ENCODE measurements at places on chromosomes 1 and 21.

- no peak for DNase-seq
Observed at GRCh38 chr1:110627764-110628163, 21.6 kb upstream of the KCNA2 start.

DNA sequence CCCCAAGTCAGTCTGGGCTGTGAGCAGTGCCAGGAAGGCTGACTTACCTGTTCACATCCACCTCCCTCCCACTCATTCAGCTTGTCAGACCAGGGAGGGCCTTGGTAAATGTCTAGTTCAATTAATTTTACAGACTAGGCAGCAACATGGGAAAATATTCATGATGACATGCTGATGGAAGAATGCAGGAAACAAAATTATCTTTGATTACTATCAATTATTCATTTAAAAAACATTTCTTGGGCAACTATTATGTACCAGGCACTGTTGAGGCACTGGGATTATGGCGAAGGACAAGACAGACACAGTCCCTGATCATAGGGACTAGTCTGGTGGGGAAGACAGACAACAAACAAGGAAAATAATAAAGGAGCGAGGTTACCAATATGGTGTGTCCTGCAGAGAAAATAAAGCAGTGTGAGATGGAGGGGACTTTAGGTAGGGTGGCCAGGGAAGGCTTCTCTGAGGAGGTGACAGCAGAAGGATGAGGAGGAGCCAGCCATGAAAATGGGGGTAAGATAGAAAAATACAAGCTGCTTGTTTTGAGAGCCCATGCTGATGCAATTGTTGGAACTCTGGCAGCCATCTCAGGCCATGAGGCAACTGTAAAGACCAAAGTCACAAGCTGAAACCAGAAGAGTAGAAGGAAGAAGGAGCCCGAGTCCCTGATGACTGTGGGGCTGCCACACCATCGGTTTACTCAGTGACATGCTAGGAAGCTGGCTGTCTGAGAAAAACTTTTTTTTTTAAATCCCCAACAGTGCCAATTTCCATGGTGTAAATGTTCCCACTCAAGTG, 14.0 kb downstream of the TRIM62 start:
- DNase-seq, result no peak

- DNase-seq, result no peak
Observed at GRCh38 chr1:1628754-1629429, 3.1 kb upstream of the MMP23B start.

GRCh38 chr1:61046434-61046833, 35.9 kb upstream of the NFIA start:
- no peak for DNase-seq

DNA sequence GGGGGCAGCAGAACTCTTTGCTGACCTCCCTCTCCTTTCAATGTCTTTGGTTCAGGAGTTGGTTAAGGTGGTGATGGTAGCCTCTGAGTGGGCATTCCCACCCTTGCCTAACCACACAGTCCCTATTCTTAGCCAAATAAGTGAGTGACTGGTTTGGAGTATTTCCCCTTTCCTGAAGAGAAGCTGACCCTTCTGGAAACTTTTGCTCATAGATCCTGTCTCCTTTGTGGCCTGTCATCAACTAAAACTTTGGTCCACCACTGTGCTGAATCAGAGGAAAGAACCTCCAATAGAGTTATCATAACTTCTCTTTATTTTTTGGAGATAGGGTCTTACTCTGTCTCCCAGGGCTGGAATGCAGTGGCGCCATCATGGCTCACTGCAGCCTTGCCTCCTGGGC, 31.1 kb downstream of the C1orf21 start:
- no peak for DNase-seq

GRCh38 chr1:92832537-92833114, 786 bp downstream of the RPL5 start:
- DNase-seq, result no peak

DNA sequence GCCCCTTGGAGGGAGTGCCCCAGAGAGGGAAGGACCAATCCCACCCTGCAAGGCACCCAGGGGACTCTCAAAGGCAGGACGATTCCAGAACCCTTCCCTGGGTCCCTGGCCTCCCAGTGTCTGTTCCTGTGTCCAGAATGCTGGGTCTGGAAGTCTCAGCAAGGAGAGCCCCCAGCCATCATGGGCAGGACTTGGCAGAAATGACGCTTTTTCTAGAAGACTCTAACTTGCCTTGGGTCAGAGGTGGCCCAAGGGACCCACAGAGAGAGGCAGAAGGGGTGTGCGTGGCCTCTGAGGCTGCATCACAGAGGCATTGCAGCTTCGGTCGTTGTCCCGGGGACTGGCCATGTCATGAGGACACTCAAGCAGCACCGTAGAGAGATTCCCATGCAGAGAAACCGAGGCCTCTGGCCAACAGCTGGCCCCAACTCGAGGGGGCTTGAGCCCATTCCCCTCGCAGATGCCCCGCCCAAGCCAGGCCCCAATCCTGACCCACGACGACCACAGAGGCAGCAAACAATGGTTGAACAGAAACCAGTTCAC, 57.8 kb downstream of the WNT9A start:
- DNase-seq, result no peak

DNA sequence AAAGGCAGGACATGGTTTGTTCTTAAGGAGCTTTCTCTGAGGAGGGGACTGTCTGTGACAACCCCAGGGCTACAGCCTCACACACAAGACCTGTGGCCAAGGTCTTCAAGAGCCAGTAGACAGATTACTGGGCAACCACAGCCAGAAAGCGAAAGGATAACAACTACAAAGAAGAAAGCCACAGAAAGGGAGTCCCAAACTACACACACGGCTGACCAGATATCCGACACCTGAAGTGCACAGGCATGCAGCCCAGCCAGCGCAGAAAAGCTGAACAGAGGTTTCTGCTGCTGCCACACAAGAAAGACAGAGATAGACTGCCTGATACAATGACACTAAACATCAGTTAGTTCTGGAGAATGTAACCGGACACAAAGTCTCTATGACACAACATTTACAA, 21.4 kb upstream of the NADK start:
- no peak for DNase-seq

- no peak for DNase-seq
Observed at GRCh38 chr1:177338376-177338775, 167.6 kb downstream of the BRINP2 start.

GRCh38 chr1:208728815-208729214, 484.6 kb upstream of the PLXNA2 start:
- DNase-seq, result no peak

- no peak for DNase-seq
Observed at GRCh38 chr1:22662986-22663408, 10.0 kb downstream of the C1QB start.

GRCh38 chr1:10556430-10557005, 81.8 kb downstream of the PEX14 start:
- DNase-seq, result no peak

DNA sequence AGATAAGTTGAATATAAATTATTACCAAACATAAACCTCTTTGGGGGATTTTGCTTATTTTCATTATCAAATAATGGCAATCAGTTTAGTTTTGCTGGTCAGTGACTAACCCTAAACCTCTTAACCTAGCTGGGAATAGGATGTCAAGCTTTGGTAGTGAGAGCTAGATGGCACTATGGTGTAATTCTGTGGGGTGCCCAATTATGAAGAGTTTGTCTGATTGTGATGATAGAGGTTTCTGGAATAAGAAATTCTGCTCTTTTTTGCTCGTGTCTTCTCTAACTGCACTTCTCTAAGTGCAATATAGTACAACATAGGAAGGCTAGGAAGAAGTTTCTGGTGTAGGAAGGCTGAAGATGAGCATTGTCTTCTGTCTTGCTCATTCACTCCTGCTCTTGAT, 59.8 kb downstream of the XCL1 start:
- DNase-seq, result no peak

DNA sequence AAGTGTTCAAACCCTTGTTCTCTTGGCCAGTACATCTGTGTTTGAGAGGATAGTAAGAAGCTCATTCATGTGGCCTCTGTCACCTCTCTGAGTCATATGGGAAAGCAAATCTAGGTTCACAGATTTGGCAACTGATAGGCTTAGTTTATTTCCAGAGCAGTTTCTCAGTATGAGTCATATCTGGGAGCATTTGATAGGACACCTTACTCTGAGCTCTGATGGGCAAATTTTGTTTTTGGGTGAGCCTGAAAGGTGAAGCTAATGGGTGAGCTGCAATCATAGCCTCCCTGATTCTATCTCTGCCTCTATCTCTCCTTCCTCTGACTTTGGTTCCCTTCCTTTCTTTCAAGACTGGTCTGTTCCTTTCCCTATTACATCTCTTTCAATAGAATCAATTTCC, 134.4 kb downstream of the S1PR1 start:
- DNase-seq, result no peak

DNA sequence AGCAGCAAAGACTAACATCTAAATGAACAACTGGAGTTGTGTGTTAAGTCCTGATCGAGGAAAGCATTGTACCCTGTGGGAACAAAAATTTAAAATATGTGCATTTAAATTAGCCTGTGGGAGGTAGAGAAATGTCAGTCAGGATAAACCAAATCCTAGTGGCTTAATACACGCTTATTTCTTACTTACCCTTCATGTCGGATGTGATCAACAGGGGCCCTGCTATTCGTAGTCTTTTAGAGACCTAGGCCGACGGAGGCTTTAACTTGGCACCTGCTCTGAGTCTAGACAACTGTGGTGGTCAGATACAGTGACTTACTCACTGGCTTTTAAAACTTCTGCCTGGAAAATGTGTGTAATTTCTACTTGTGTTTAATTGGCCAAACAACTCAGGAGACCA, 10.2 kb downstream of the GSTM3 start:
- no peak for DNase-seq

DNA sequence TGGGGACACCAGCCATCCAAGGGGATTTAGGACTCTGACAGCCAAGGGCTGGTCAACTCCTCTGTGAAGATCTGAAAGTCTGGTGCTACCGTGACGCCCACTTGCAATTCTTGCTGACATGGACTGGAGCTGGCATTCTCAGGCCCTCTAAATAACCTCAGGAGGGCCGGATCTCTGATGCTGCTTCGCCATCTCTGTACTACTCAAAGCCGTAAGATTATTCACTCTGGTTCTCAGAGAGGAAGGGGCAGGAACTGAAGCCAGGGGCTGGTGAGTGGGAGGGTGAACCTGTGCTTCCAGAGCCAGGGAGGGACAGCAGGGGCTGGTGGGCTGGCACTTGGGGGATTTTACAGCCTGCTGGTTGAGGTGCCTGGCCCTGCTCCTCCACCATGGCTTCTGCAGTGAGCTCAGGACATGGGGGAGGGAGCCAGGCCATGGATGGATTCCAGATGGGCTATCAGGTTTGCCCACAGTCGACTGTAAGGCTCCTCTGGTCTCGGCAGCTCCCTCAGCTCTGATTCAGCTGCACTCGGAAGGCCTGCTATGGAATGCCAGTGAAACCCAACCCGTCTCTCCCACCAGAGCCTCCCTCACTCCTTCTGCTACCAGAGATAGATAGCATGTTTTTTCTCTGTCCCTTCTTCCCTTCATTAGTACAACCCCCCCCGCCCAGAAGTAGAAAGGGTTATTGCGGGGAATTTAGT, 84.5 kb downstream of the PLXNA2 start:
- DNase-seq, result no peak

GRCh38 chr21:45768011-45768739, 124.7 kb downstream of the PCBP3 start:
- no peak for DNase-seq

DNA sequence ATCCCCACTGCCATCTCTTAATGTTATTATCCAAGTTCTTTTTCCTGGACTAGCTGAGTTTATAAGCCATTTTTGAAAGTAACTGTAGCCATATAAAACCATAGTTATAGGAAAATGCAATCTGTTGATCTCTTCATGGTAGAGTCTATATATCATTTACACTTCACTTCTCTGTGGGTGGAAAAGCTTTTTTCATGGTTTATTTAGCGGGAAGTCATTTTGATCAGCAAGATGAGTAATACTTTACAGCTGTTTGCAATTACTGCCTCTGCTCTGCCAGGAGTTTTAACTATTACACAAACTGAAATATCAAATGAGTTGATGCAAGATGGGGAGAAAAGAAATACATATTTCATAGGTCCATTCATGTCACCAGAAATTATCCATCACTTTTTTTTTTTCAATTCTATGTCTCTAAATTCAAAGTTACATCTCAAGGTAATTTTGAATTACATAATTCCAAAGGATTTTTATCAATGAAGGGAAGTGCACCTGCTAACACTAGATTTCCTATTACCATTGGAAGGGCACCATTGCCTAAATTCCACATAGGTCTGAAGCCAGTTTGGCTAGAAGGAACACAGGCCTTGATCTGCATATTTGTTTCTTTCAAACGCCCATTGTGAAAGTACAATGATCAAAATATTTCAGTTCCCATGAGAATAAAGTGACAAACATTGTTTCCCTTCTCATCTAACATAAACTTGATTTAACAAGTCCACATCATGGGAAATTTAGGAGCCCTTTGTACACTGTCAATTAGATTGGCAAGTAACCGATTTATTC, 296.7 kb downstream of the ZNF326 start:
- DNase-seq, result no peak

DNA sequence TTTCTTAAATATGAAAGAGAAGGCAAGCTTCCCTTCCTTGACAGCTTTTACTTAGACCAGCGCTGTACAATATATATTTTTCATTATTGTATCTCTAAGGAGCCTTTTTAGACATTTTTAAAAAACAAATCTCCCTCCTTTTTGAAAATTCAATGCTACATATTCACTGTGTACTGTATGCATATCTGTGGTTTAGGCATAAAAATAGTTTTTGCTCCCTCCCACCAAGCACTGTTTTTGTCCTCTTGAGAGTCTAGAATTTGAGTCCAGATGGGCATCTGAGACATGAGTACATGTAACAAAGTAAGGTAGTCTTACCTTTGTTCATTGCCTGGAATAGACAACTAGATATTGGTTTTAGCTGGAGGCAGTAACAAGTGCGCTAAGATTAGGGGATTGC, 488.5 kb upstream of the RUNX1 start:
- DNase-seq, result no peak

- DNase-seq, result no peak
Observed at GRCh38 chr21:26125433-26126167, 45.0 kb downstream of the APP start.

DNA sequence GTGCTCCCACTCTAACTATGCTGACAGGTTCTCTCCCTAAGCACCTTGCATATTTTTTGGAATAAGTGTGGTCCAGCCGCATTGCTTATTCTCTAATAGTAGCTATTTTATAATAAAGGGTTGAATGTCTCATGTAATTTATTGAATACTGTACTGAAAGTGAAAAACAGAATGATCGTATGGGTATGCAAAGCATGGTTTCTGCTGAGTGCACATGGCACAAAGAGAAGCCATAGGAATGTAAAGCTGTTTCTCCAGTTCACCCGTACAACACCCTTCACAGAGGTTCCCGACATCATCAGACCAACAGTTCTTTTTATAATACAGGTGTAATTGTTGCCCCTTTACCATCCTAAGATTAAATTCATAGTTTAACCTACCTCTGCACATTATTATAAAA, 8.9 kb upstream of the HAO2 start:
- DNase-seq, result no peak

GRCh38 chr1:199641531-199641930, 386.0 kb upstream of the NR5A2 start:
- no peak for DNase-seq

DNA sequence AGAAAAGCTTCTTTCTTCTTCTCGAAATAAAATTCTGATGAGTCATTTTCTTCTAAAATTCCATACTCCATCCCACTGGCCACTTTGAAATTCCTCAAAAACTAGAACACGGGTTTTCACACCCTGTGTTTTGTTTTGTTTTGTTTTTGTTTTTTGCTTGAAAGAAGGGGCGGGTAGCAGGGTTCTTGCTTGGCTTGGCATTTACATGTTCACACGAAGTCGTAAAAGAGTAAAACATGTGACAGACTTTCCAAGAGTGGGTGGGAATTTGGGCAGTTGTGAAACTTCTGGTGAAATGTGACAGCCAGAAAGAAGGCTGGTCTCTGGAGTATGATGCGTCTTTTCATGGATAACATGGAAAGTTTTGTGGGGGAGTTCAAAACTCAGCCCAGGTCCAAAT, 47.1 kb upstream of the FMN2 start:
- no peak for DNase-seq

Data from activated T-helper 1 cell treated with Interleukin-2 at 50 U/mL for 16 hours (primary cell).